Nucleus accumbens (tissue), 56 donors: ENCODE measurements at places on chromosomes 2 and 18.

DNA sequence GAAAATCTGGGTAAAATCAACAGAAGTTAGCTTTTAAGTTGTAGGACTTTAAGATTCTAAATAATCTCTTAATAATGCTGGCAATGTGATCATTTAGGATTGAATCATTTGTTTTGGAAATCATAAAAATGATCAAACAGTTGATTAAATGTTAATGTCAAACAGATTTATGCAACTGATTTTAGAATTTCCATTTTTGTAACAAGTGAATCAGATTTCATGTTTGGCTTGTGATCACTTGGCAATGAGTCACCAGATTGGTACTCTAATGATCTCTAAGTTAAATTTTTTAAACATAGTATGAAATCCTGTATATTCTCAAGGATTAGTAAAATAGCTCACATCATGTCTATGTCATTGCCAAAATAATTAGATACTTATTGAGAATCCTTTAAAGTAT lies 50.1 kb upstream of the UNC80 start:
- no peak for DNase-seq

GRCh38 chr2:32792416-32792815 lies 154.3 kb upstream of the LTBP1 start:
- no peak for DNase-seq

GRCh38 chr2:127826047-127826446 lies 15.1 kb upstream of the WDR33 start:
- DNase-seq: no peak

DNA sequence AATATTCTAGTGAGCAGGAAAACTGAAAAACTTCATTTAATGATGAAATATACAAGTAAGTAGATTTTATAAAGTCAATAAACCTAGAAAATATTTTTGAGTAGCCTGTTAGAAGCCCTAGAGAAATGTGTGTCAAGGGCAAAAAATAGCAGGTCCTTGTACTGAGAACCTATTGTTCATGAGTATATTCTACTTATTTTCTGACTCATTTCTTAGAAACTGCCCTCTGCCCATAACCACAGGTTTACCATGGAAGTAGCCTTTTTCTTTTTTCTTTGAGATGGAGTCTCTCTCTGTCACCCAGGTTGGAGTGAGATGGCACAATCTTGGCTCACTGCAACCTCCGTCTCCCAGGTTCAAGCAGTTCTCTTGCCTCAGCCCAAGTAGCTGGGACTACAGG lies 19.4 kb upstream of the SELENOI start:
- no peak for DNase-seq

GRCh38 chr2:158731386-158731785 lies 63.7 kb upstream of the DAPL1 start:
- no peak for DNase-seq

DNA sequence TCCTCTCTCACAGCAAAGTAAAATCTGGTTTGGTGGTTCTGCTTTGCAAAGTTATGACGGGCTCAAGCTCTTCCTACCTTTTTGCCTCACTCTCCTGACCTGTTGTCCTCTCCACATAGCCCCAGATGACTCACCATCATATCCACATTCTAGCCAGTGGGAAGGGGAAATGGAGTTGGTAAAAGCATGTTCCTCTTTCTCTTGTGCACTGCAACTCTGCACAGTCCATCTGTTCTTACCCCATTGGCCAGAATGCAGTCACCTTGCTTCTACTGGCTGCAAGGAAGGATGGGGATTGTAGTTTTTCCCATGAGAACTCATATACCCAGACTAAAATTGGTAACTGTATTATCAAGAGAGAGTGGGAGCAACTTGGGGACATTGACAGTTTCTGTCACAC lies 50.4 kb upstream of the SMIM21 start:
- no peak for DNase-seq

DNA sequence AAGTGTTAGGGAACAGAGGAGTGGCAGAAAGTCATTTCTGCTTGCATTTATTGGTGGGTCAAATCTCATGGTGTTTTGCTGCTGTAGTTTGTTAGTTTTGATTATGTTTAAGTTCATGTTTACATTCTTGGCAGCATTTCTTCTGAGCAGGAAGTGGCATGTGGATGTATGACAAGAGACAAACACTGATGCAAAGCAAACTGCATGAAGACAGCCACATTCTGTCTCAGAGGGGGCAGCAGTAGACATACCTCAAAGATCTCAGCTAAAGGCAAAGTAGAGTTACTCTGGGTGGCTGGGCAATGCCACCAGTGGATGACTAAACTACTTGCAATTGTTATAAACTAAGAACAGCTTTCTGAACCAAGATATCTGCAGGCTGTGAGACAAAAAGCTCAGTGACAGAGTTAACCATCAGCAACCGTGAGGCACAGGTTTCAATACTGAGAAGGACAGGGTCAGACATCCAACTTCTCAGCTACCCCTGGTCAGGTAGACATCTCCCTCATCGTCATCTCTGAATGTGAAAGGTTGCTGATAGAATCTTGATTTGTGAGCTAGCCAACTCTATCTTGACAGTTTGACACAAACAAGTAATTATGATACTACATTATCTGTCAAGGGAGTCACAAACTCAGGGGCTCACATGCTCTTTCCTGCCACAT lies 16.4 kb downstream of the GALNT3 start:
- no peak for DNase-seq

- DNase-seq: no peak
These were observed 19.7 kb downstream of the TWSG1 start for GRCh38 chr18:9354256-9354655.

- no peak for DNase-seq
These were observed 57.2 kb upstream of the RTN4 start for GRCh38 chr2:55107436-55107835.

- no peak for DNase-seq
These were observed 361.2 kb downstream of the ZNF516 start for GRCh38 chr18:76133873-76134272.

DNA sequence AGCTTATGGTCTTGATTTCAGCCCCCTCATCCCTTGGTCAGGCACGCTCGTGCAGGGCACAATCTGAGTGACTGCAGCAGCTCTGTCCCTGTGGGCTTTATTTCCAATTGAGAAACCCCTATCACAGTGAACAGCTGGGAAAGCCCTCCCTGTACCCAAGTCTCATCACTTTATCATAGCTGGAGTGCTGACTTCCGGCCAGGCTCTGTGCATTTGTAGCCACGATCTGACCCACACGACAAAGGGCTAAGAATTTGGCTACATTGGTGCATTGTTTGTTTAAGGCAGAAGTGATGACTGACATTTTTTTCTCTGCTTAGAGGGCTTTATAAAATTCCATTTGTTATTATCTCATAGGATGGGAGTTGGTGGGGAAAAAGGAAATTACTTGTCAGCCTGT lies 184.4 kb downstream of the KCNS3 start:
- DNase-seq: no peak

DNA sequence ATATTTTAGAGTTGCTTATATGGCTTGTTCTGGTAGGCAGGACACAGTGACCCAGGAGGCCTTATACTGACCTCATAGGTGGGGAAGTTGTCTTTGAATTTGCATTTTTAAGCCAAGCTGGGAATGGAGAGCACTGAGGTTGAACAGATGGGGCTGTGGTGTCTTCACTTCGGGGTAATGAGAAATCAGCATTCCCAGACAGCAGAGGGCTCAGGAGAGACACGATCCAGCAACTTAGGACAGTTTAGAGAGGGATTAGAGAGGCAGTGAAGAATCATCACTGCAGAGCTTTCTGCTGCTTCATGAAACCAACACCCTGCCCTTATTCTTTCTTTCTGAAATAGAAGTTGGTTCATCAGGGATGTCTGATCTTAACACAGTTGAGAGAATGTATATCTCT lies 202.4 kb downstream of the TDRD15 start:
- no peak for DNase-seq

DNA sequence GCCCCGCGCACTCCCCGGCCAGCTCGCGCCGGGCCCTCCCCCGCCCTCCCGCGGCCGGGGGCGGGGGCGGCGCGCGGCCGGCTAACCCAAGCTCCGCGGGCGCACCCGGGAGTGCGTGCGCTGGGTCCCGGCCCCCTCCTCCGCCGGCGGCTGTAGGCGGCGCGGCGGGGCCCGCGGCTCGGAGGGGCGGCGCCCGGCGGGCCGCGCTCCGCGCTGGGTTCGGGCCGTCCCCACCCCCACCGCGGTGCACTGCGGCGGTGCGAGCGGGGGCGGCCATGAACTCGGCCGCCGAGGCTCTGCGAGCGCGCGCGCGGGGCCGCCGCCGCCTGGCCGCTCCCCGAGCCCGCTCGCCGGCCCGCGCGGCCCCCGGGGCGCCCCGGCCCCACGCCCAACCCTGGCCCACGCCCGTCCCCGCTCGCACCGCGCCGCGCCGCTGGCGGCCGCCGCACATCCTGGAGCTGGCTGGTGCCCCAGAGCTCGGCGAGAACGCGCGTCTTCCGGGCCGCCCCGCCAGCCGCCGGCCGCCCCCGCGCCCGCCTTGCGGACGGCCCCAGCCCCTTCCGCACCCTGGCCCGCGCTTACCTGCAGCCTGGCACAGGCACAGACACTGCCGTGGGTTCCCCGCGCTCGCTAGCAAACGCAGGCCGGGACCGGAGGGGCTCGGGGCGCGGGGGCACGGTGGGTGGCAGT lies at the start of gene ZBTB14:
TSS of gene ZBTB14 (minus strand) at position 496 of the 690 bp plus-strand sequence. CDS start 2,480 bp downstream, outside the sequence.
- DNase-seq: peak; percentile 76
